ENCODE measurements at places on chromosomes 4 and X.

GRCh38 chr4:106816496-106816895 lies 219.6 kb downstream of the DKK2 start:
- DNase-seq, result no peak

- no peak for DNase-seq
These were observed 20.5 kb upstream of the DHRSX start for GRCh38 chrX:2521092-2521926.

DNA sequence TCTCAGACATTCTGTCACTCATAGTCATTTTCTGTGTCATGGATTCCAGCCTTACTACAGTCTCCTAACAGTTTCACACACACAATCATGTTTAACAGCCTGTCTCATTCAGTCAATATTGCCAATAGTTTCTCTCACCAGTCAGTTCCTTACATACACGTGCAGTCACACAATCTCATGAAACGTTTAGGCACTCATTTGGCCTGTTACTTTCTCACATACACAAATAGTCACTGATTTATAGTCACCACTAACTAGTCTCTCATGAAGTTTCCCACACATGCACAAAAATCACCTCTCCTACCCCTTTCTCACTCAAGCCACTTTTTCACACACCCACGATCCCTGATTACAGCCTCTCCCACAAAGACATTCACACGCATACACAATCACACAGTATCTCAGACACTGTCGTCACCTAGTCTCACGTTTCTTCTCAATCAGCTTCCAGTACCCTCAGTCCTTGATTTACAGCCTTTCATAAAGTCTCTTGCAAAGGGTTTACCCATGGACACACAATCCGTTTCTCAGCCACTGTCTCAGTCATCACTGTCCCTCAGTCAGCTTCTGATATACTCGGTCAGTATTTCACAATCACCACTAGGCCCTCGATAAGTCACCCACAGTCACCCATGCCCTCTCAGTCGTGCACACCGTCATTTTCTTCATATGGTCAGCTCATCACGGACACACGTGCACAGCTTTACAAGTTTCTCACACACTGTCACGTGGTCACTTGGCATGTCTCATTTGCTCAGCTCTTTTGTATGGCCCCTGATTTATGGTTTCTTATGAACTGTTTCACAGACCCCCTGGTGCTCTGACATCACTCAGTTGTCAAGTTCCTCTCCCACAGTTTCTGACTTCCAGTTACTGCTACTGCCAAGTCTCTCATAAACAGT lies 4.2 kb upstream of the CFP start:
- no peak for DNase-seq

DNA sequence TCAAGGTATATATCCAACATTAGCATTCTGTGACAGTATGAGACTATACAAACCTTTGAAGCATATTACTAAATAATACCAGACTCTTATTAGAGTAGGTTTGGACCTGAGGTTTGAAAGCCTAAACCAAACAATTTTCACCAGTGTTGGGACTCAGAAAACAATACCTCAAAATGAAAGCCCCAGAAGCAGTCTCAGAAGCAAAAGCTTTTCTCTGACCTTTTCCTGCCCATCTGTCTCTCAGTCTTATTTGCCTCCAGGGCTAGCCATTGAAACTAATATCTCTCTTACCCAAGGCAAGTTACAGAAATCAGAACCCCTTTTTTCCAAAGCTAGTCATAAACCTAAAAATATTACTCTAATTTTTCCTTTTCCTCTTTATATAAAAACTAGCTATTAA lies 163.3 kb downstream of the PTCHD1 start:
- no peak for DNase-seq

- no peak for DNase-seq
These were observed 201.1 kb downstream of the ARHGAP24 start for GRCh38 chr4:85676050-85676425.

DNA sequence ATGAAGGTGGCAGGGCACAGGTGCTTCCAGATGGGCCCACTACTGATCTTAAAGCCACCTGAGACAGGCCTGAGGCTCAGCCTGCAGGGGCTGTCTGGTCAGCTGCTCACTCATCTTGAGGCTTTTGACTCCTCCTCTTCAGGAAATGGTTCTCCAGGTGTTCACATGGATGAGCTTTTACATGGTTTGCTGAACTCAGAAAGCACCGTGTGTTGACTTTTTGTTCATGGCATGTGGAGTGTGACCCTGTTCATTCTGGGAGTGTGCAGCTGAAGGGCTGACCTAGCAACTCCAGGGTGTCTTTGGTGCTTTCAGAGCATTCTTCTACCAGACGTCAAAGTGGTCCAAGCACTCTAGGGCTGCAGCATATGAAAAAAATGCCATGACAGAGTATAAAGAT lies 111.1 kb downstream of the CCNG2 start:
- DNase-seq, result no peak

DNA sequence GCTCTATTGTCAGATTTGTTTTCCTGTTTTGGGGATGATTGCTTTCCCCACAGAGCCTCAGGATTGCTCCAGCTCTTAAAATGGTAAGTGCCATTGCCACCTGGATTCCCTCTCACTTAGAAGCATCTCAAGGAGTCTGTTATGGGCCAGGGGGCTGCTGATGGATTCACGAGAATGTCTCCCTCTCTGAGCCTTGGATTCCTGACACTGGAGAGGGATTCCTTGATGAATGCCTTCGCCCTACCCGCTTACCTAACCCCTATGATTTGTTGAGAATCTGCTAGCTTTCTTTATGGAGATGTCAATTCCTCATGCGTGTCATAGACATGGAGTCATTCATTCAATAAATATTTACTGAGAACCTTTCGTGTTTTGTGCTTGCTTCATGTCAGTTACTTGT lies 36.9 kb upstream of the TENM3 start:
- no peak for DNase-seq

- no peak for DNase-seq
These were observed 199.2 kb downstream of the SHROOM3 start for GRCh38 chr4:76634220-76634619.

- peak; percentile 17 for DNase-seq
These were observed 471 bp downstream of the MCTS1 start for GRCh38 chrX:120604361-120604782.

DNA sequence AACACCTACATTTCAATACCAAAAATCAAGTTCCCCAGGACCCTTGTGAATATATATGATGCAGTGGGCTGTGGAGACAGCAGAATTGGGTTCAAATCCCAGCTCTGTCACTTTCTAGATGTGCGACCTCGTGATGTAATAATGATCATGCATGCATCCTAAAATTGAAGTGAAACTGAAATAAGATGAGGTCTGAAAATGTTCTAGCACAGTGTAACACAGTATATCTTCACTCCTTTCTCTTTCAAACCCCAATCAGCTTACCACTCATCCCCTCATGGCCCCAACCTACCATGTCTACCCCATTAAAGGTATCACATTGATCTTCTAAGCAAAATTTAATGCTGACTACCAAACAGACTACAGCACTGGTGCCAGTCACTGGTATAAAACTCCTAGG lies 69.9 kb upstream of the BRS3 start:
- DNase-seq, result no peak

- no peak for DNase-seq
These were observed 202.4 kb downstream of the RTL9 start for GRCh38 chrX:110561034-110561433.

- no peak for DNase-seq
These were observed 23.4 kb downstream of the DHX15 start for GRCh38 chr4:24560868-24561368.

GRCh38 chr4:18533262-18533775 lies 511.8 kb upstream of the LCORL start:
- no peak for DNase-seq

- DNase-seq, result no peak
These were observed 8.1 kb upstream of the DCTD start for GRCh38 chr4:182925298-182925757.

GRCh38 chr4:29423836-29424721 lies 1296.1 kb upstream of the PCDH7 start:
- DNase-seq, result no peak

DNA sequence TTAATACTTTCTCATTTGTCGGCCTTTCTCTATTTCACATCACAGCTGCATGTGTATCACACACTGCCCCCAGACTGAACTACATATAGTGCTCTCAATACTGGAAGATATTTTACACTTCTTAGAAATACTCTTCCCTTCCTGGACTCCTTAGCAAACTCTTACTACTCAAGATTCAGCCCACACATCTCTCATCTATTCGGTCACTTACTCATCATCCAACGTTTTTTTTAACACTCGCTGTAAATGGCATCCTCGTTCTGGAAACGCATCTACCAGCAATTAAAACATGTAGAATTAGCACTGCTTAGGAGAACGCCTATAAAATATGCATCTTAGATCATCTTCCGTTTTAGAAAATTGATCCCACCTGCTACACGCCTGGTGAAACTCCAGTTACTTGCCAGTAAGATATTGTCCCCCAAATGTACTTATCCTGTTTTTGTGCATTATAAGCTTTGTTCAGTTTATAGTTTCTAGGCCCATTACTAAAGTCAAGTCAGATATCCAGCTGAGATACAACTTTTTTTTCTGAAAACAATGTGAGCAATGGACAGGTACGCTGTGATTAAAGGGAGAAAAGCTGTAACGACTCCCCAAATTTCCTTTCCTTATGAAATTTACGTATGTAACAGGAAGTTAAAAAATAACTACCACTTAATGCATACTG lies 1.0 kb downstream of the LRP2BP start:
- DNase-seq, result no peak

DNA sequence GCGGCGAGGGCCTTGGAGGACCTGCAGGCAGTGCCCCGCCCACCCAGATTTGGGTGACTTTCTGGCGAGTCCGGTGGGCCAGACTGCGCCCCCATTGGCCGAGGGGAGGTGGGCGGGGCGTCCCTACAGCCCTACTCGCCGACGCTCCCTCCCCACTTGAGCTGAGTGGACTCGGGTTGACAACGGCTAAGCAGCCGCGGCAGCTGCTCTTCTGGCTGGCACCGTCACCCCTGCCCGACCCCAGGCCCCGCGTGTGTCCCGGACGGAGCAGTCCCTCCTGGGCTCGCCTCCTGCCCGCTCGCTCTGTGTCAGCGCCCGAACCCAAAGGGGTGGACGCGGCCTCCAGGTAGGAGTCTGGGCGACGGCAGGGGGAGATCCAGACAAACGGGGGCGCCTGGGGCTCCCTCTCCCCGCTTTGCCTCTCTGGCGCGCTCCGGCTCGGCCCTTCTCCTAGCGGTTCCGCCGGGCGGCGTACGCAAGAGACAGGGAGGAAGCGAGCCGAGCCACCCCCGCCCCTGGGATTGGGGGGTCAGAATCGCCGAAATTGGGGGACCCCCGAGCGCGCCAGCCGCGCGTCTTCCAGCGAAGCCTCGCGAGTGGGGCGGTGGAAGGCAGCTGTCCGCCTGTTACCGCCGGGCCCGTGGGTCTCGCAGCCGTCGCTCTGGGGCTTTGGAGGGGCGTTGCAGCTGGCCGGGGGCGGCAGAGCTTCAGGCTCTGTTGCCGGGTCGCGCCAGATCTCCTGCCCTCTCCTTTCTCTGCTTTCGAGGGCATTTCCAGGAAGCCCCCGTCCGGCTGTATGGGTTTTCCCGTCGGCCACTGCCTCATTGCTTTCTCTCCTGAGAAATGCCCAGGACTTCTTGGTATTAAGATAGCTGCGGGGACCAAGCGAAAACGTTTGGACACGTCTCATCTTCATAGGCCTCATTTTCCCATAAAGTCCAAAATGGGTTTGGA lies 46.3 kb downstream of the STARD8 start:
- no peak for DNase-seq

- DNase-seq, result no peak
These were observed 40.5 kb downstream of the CEP44 start for GRCh38 chr4:174324236-174324635.

- DNase-seq, result no peak
These were observed 252.1 kb upstream of the KLHL4 start for GRCh38 chrX:87265518-87265917.

GRCh38 chrX:48960291-48960690 lies 2.9 kb upstream of the OTUD5 start:
- DNase-seq, result no peak

- DNase-seq, result no peak
These were observed 55.3 kb upstream of the RAPGEF2 start for GRCh38 chr4:159047478-159048165.

DNA sequence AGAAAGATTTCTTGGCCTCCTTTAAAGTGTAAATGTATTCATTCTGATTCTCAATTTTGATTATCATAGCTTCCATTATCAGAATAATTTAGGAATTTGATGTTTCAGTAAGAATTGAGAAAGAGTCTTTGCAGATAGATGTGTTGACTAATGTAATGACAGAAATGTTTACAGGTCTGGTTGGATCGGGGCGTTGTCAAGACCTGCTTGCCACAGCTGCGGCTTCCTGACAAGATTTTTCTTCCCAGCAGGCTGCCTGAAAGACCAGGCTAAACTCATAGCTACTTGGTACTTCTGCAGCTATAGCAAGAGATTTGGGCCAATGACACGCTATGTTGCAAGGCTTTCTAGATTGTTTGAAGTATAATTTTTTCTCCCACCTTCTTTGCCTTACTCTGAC lies 91.5 kb upstream of the ANKRD50 start:
- DNase-seq, result no peak

DNA sequence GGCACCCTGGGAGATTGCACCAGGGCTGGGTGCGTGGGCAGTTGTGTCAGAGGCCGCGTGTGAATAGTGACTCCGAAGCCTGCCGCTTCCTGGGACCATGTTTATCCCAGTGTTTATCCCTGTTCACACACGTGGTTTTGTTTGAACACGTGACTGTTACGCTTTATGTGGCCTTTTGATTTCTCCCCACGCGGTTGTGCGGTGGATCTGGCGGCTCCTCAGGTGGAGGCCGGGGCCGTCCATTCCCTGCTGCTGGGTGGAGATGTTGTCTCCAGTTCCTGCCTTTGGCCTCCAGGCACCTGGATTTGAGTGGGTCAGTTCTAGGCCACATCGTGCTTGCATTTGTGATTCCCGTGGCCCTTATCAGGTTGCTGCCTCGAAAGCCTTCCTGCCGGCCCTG lies 35.1 kb downstream of the NELFA start:
- DNase-seq, result no peak

- no peak for DNase-seq
These were observed 62.2 kb upstream of the GPR78 start for GRCh38 chr4:8517946-8518345.

- no peak for DNase-seq
These were observed 822.0 kb upstream of the SLIT2 start for GRCh38 chr4:19429684-19430083.

- DNase-seq, result no peak
These were observed at the start of gene CD40LG for GRCh38 chrX:136647677-136648360. Gene CD40LG (plus strand): TSS chrX:136648158. CDS start chrX:136648249, 91 bp downstream.

- DNase-seq, result no peak
These were observed 28.2 kb downstream of the GPRIN3 start for GRCh38 chr4:89279385-89279784.

GRCh38 chr4:113699772-113700171 lies 61.8 kb downstream of the CAMK2D start:
- no peak for DNase-seq

GRCh38 chr4:153472122-153473037 lies 6.2 kb downstream of the TMEM131L start:
- no peak for DNase-seq

DNA sequence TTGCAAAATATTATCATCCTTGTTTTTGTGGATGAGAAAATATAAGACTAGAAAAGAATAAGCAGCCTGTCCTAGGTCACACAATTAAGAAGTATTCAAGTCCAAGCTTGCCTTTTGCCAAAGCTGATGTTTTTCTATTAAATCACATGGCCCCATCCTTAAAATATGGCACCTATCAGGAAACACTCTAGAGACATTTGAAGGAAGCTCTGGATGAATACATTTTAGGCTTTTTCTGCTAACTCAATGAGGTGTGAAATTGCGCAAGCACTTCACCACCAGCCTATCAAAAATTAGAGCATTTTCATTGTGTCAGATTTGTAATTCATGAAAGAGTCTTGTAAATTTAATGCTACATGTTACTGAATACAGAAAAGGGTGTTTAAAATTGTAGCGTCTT lies 251.1 kb upstream of the MAD2L1 start:
- no peak for DNase-seq

- no peak for DNase-seq
These were observed 85.5 kb downstream of the NHSL2 start for GRCh38 chrX:71996136-71996535.

Data from T-helper 22 cell (primary cell).